ENCODE measurements at places on chromosomes 2 and 18.

DNA sequence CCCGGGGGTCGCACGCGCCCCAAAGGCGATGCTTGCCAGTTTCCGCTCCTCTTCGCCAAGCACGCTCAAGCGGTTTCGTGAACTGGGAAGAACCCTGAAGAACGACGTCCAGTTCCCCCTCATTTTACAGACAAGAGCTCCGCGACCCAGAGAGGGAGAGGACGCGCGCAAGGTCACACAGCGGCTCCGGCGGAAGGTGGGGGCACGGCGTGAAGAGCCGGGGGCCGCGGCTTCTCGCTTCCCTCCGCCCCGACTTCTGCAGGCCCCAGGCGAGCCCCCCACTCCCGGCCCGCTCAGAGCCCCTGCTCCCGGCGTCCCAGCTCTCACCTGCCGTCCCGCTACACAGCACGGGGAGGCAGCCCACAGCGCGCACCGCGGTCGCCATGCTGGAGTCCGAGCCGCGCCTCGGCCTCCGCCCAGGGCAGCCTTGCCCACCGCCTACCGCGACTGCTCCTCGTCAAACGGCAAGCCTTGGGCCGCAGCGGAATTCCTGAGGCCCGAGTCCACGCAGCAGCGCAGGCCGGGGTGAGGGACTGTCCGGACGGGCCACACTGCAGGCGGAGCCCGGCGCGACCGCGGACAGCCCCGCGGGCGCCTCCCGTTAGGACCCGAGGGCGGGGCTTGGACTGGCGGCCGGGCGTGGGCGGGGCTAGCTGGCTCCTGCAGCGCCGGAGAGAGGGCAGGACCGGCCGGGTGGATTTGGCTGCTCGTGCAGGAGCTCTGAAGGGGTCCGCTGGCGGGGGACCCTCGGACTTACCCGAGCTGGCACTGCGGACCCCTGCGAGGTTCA, at the start of gene MRPS5:
TSS of gene MRPS5 (minus strand) at position 402 of the 790 bp plus-strand sequence. CDS start at position 385, 17 bp downstream.
- peak; percentile 6 for DNase-seq

DNA sequence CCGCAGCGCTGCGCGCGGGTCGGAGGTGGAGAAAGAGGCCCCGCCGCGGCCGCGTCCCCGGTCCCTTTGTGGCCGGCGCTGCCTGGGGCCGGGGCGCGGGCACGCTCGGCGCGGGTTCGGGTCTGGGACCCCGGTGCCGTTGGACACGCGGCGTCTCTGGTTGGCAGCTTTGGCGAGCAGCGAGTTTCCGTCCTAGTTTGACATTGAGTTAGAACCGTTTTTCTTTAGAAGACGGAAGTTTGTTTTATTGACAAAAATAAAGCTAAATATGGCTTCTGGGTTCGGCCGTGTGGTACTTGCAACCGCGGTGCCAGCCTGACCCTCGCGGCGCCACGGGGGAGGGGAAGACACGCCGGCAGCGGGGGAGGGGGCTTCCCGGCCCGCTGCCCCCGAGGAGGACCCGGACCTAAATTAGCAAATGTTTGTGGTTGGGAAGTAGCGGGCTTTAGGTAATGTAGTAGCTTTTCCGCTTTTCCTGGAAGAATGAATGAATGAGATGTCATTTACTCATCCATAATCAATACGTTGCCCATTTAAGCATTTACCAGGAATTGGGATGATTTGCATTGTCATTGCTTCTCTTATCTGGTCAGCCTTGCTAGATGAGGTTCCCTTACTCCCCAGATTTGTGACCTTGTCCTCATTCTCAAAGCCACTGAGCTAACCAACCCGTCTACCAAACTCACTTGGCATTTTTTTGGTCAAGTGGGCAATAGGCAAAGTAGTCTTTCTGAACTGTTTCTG, 530 bp downstream of the GALNT1 start:
- no peak for DNase-seq

DNA sequence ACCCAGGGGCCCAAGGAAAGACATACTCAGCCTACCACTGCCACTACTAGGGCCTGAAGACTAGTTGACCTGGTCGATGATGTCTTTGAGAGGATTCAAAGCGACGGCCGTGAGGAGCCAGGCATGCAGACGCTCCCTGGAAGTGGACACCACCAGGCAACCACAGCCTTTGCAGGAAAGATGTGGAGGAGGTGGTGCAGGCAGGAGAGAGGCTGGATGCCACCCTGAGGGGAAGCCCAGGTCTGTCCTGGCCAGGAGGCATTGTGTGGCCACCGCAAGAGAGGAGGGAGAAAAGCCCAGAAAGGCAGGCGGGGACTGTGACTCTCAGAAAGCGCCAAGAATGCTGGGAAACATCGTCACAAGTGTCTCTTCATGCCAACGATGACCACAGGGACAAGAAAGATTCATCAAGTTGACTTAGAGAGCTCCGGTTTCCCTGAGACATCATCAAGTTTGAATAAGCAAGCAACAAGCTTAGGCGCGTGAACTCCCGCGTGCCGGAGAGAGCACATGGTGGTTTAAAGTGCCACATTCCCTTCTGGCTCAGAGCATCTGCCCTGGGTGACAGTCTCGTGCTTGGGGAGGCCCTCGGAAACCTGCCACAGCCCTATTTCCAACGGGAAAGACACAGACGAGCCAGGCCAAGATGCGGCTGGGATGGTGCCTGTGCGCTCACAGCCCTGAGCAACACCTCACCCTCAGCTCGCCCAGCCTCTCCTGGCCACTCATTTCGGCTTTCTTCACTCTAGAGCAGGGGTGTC, 464.5 kb upstream of the SALL3 start:
- DNase-seq = no peak

GRCh38 chr2:73268830-73269685, 15.2 kb downstream of the FBXO41 start:
- DNase-seq = no peak

DNA sequence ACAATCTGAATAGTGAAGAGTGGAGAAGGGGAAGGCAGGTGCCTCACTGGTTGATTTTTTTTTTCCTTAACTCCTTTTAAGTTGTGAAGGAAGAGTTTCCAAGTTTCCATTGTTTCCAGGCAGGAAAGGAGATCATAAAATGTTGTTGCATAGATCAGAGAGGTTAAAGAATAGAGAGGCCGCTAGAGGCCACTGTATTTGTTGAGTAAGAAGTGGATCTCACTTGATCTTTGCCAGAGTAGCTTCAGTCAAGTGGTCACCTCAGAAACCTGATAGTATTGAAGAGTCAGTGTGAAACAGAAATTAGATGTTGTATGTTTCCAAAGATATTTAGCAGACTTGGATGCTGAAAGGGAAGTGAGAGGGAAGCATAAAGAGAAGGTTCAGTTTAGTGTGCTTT, 17.6 kb downstream of the CTNNA2 start:
- DNase-seq = no peak

GRCh38 chr2:86225581-86225980, 26.3 kb downstream of the MRPL35 start:
- DNase-seq = no peak

GRCh38 chr2:233690444-233690843, 2.2 kb upstream of the UGT1A6 start:
- no peak for DNase-seq

DNA sequence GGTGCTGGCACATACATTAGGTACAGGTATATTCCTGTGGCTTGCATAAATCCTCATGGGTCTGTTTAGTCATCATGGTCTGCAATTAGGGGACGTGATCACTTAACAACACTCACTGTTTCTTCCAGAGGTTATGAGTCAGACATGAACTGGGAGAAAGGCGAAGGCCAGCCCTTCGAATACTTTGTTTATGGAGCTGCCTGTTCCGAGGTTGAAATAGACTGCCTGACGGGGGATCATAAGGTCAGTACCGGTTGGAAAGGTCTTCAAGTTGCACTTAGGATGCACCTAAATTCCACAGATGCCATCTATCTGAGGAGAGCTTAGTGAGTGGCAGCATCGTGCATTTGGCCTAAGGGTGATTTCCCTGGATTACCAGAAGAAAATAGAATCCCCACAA, 76.9 kb downstream of the AOX1 start:
- DNase-seq = peak; percentile 41

DNA sequence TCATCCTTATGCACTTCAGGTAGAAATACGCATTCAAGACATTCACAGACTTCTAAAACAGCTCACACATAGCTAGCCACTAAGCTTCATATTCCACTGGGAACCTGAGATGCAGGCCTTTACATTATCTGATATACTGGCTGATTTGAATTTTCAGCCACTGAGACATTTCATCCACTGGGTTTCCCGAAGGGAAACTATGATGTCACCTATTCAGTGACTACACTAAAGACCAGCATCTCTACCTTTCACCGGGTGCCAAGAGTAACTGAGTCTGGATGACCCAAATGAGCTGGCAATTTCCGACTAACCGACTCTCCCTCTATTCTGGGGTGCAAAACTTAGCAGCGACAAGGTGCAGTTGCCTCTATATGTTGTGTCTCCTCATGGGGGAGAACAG, 31.8 kb upstream of the SP140L start:
- no peak for DNase-seq

GRCh38 chr18:22473366-22473765, 55.7 kb upstream of the CTAGE1 start:
- no peak for DNase-seq

All from skeletal muscle cell (primary cell).